Osteoblast (primary cell): ENCODE measurements at places on chromosomes 2 and 18. TPM values are rescaled to one million over a fixed set of nuclear protein-coding genes. Genes with fewer than 3 reads are reported as not detected.

DNA sequence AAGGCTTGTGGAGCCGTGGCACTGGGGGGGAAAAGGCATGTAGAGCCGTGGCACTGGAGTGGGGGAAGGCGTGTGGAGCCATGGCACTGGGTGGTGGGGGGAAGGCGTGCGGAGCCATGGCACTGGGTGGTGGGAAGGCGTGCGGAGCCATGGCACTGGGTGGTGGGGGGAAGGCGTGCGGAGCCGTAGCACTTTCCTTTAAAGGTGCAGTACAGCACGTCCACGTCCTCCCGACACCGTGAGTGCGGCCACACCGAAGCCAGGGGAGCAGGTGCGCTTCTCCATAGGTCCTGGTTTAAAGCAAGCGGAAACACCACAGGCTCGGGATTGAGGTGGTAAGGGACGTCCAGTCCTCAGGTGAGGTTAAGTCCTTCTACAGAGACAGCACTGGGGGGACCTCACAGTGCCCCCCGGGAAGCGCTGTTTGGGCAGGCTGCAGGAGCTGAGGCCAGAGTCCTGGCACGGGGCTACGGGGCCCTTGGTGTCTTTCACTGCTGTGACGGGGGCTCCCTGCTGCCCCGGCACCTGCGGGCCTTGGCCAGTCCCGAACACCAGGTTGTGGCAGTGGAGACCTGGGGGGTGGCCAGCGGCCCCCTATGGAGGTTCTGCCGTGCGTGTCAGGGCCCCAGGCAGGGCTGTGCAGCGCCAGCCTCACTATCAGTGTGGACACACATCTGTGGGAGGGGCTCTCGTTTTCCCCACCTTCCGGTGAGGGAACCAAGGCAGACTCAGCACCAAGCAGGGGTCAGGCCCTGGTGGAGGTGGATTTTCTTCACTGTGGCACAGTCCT is 93.0 kb upstream of the CTDP1 start:
- peak; percentile 77 for DNase-seq

DNA sequence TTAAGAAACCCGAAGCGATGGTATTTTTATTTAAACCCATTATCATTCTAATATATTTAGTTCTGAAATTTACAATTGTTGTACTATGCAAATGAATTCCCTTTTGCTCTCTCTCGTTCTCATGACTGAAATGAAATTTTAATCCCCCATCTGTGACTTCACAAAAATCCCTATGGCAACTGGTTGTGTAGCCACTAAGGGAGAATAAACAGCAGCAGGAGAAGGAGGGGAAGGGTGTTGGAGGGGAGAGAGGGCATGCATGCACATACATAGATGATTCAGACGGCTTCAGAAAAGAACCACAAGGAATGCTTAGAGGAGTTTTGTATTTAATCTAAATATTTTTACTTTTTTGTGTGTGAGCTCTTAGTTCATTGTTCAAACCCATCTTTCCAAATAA is 36.8 kb downstream of the CPS1 start:
- no peak for DNase-seq

GRCh38 chr2:85796341-85797262 is 42.8 kb downstream of the ATOH8 start:
- peak; percentile 87 for DNase-seq

DNA sequence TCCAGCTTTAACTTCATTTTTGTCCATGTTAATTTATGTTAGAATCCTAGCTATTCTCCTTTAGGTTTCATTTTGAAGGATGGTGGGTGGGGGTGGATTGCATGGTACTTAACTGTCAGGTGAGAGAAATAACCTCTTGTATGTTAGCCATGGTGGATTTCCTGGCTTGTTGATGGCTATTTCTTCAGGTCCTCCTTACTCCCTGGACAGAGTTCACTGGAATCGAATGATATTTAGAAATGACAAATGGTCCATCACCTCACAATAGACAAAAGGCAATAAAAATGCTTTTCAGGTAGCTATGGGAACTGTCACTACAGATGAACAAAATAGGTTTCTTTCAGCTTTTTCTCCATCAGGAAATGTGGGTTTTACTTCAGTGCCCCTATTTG is 91.7 kb downstream of the EML6 start:
- no peak for DNase-seq

DNA sequence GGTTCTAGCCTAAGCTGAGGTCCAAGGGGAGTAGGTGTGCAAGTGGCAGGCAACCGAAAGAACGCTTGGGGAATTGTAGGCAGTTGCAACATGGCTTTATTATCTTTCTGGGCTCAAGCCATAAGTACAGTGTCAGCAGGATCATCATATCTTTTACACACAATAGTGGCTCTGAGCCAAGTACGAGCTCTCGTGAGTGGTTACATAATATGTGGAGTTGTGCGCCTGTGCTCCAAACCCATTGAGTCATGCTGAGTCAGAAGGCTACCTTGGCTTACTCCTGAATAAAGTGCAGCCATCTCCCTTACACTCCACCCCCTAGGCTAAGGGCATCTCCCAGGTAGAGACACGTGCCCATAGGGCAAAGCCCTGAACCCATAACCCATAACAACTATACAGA is 233.9 kb downstream of the SATB2 start:
- no peak for DNase-seq

- no peak for DNase-seq
Measured at GRCh38 chr18:57771193-57771592, 31.9 kb downstream of the ATP8B1 start.

GRCh38 chr18:69558052-69558451 is 157.4 kb downstream of the DOK6 start:
- DNase-seq = no peak

- DNase-seq = no peak
Measured at GRCh38 chr2:201821080-201821479, 14.7 kb downstream of the CDK15 start.

DNA sequence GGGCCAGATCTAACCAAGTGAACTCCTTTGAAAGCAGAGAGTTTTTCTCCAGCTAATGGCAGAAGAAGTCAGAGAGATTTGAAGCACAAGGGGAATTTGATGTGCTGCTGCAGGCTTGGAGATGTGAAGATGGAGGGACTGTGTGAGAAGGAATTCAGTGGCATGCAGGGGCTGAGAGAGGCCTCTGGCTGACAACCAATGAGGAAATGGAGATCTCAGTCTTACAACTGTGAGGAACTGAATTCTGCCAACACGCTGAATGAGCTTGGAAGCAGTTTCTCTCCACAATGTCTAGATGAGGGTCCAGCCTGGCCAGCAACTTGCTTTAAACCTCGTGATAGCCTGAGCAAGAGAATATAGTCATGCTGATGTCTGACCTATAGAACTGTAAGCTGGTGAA is 224.1 kb upstream of the DPP10 start:
- no peak for DNase-seq

DNA sequence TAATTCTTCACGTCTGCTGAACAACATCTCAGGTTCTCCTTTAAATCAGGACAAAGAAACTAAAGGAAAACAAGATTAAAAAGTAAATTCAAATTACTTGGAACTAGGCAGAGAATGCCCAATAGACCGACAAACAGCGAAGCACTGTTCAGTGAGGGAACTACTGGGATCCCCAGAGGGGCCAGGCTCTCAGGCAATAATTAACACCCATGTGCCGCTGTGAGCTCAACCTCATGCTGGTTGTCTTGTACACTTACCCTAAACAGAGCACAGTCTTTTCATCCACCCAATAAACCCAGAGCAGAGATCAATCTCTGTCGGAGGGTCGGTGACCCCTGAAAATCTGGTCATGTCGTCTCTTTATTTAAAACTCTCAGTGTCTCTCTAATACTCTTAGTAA is 229.9 kb upstream of the CRIM1 start:
- DNase-seq = no peak

GRCh38 chr2:240701736-240702639 is 10.3 kb downstream of the AQP12A start:
- DNase-seq = peak; percentile 75

DNA sequence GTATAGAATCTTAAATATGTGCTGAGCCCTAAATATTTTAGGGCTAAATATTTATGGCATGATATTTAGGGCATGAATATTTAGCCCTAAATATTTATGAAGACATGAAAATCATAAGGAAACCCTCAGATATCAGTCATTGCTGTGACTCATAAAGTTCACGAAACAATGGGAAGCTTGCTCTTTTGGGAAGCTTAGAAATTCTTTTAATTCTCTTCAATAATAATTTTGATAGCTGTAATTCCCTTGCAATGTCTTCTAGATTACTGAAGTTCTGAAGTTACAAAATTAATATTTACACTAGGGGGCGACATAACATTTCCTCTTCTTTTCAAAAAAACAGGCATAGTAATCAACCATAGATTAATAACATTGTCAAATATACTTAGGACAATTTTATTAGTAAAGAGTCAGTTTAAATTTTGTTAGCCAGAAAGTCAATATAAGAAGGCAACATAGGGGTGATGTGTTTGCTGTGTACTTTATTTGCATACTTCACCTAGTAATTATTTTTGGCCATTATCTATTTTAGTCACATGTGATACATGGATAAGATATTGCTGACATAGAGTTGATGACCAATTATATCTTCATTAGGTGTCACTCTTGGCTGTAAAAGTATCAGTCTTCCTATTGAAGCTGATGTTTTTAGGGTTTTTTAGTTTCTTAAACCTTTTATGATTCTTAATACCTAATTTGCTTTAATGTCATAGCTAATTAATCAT is 13.2 kb downstream of the ZNF804A start:
- no peak for DNase-seq

GRCh38 chr2:71748227-71748626 is 294.9 kb downstream of the DYSF start:
- peak; percentile 88 for DNase-seq

- peak; percentile 92 for DNase-seq
Measured at GRCh38 chr2:160407393-160408172, 86.0 kb downstream of the RBMS1 start.

GRCh38 chr2:195984923-195985726 is 83.5 kb downstream of the DNAH7 start:
- DNase-seq = no peak

DNA sequence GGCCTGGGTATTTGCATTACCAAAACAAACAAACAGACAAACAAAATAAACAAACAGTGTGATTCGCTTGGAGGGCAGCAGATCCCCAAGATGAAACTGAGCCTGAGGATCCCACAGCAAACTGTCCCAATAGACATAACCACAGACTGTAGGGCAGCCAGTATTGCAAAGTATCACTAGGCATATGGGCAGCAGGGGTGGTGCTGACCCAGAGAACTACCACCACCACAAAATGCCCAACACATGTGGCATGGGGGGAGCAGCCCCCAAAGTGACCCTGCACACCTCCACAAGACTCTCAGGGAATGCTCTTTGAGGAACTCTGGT is 330.1 kb downstream of the CYRIA start:
- DNase-seq = peak; percentile 65

DNA sequence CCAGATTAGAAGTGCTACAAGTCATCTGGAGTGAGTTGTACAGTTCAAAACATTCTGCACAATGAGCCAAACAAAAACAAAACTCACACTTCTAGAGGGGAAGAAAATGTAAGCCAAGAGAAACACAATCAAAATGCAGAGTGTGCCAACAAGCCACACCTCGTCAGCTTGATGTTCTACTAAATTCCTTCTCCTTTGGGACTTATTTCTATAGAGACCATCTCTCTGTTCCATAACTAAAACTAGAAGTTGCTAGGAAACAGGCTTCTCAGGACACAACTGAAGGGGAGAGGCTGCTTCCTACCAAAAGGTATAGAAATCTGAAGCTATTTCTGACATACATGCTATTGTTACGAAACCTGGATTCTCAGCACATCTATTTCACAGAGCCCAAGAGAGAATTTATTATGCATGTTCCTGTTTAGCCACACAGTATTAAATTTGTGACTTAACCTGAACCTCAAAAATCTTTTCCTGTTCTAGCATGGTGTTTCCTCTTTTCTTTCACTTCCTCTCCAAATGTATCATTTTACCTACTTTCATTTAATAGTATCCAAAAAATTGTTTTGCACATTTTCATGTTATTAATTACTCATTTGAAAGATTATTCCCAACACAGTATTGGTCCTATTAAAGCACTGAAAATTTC is 211.4 kb upstream of the CCDC150 start:
- DNase-seq = no peak

- no peak for DNase-seq
Measured at GRCh38 chr2:217597681-217598080, 405.1 kb downstream of the TNS1 start.

DNA sequence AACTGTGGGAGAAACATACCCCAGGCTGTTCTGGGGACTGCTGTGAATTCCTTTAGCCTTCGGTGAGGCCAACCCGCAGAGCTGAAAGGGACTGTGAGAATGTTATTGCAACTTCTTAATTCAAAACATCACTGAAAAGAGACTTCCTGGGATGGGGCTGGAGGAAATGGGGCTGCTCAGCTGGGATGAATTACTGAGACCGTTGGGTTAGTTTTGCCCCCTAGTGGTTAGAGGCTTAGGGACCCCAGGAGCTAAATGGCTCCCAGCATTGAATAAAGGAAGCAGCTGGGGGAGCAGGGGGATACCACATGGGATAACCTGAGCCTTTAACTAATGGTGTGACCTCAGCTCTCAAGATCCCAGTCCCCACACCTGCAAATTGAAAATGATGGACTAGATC is 941.1 kb upstream of the FANCL start:
- no peak for DNase-seq

- no peak for DNase-seq
Measured at GRCh38 chr2:223056701-223057418, 4.9 kb downstream of the KCNE4 start.

GRCh38 chr2:101720732-101721131 is 23.2 kb downstream of the MAP4K4 start:
- no peak for DNase-seq

- no peak for DNase-seq
Measured at GRCh38 chr2:78418021-78418420, 607.5 kb upstream of the REG3G start.

- no peak for DNase-seq
Measured at GRCh38 chr2:162021516-162022058, 52.4 kb downstream of the DPP4 start.

GRCh38 chr18:48037481-48038271 is 107.2 kb upstream of the SMAD2 start:
- DNase-seq = no peak

Gene ZNF407
- 16.6 and 19.4 TPM in 2 replicates for total RNA-seq

Gene GAREM1
- total RNA-seq = 3.6 and 5.0 TPM in 2 replicates

Gene AQP12B
- not detected in 2 replicates for total RNA-seq

Gene SFTPB
- total RNA-seq = not detected in 2 replicates

Gene LONRF2
- under 0.01 TPM in 2 replicates for total RNA-seq

Gene EVA1A
- 70.9 and 74.8 TPM in 2 replicates for total RNA-seq

Gene ACKR3
- 18.8 and 26.8 TPM in 2 replicates for total RNA-seq

Gene INHBB
- under 0.01 and 0.29 TPM in 2 replicates for total RNA-seq
